ENCODE measurements at places on chromosomes 12 and 14.

GRCh38 chr14:20610002-20610765 is 19.0 kb upstream of the RNASE12 start:
- peak; percentile 76 for DNase-seq

- no peak for DNase-seq
These were observed 2.4 kb downstream of the EAPP start for GRCh38 chr14:34536951-34537676.

- DNase-seq: no peak
These were observed 756 bp downstream of the LGR5 start for GRCh38 chr12:71440345-71440762.

- no peak for DNase-seq
These were observed 129.1 kb downstream of the GPR135 start for GRCh38 chr14:59336098-59336497.
